NCI-H2081 (cell line): ENCODE measurements at places on chromosomes 7 and 10.

GRCh38 chr10:28479425-28479865 is 53.5 kb upstream of the WAC start:
- DNase-seq: no peak

- no peak for DNase-seq
These were observed 1.4 kb upstream of the SPAM1 start for GRCh38 chr7:123923599-123923998.

DNA sequence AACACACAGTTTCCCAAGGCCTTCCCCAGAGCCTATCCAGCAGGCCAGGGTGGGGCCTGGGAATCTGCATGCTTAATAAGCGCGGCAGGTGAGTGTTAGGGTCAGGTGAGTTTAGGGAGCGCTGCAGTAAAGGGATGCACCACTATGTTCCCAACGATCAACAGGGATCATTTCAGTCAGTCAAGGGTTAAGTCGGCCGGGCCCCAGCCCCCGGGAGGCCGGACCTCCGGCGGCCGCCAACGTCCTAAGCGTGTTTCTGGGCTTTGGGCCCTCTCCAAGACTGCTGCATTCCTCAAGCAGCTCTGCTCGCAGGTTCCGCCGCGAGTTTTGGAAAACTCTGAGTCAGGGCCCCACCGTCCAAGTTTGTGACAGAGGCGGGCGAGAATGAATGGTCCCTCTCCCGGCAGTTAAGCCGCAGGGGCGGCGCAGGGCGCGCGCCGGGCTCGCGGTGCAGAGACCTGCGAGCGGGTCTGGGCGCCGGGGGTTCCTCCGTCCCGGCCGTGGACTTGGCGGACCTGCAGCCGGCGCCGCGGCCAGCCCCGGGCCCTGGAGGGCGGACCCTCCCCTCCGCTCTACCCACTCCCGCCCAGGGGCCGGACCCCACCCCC is 81.6 kb downstream of the ARHGAP22 start:
- DNase-seq: no peak

DNA sequence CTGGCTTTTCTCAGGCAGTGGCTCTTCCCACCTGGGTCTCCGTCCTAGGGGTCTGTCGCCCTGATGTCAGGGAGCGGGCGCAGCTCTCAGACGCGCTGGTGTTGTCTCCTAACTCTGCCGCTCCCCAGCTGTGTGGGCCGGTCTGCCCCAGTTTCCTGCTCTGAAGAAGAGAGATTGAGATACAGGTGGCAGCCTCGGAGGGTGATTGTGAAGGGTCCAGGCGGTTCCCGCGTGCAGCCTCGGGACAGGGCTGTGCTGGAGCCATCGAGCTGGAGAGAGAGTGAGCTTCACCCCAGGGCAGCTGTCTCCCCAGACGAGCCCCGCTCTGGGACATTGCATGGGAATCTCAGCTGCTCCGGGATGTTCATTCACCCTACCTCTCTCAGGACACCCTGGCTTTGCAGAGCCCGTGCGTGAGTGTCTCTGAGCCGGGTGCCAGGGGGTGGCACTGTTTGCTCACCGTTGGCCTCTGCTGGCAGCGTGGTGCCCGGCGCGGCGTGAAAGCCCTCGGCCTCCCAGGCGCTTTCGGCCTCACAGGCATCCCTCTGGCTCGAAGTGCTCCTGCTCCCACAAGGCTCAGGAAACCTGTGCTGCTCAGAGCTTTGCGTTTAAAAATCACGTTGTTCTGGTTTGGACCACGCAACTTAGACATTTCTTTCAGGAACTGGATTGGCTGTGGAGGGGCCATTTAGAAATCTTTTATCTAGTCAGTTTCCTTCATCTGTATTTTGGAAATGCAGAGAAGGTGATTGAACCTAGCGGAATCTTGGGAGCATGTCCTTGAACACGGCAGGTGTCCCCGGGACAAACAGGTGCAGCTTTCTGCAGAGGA is 33.8 kb upstream of the ZFAND2A start:
- DNase-seq: peak; percentile 43

DNA sequence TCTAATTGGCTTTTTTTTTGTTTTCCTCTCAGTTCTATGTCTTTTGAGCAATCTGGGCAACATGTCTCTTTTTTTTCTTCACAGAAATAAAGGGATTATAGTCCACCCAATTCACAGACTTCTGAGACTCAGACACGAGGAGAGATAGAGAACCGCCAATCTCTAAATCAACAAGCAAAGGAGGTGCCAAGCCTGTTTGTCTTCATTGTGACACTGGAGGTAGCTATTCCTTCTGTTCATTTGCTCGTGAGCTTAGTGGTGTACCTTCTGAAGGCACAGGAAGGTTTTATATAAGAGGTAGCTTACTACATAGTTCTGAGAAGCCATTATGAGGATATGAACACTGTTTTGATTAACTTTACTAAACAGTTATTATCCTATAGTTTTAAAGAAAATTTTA is 6.1 kb downstream of the EPHB6 start:
- no peak for DNase-seq

GRCh38 chr7:36021917-36022550 is 131.0 kb upstream of the EEPD1 start:
- DNase-seq: no peak

GRCh38 chr10:30725661-30726060 is 96.1 kb upstream of the LYZL2 start:
- DNase-seq: no peak

DNA sequence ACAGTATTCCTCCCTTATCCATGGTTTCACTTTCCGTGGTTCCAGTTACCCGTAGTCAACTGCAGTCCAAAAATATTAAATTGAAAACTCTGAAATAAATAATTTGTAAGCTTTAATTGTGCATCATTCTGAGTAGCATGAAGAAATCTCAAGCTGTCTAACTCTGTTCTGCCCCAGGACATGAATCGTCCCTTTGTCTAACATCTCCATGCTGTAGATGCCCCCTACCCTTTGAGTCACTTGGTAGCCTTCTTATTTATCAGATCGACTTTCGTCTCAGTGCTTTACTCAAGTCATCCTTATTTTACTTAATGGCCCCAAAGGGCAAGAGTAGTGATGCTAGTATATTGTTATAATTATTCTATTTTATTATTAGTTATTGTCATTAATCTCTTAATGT is 41.8 kb downstream of the CPED1 start:
- DNase-seq: no peak
